ENCODE measurements at places on chromosomes 6 and 20.
A peak's percentile ranks its signal among the peaks of the same experiment; 100 is the strongest.

DNA sequence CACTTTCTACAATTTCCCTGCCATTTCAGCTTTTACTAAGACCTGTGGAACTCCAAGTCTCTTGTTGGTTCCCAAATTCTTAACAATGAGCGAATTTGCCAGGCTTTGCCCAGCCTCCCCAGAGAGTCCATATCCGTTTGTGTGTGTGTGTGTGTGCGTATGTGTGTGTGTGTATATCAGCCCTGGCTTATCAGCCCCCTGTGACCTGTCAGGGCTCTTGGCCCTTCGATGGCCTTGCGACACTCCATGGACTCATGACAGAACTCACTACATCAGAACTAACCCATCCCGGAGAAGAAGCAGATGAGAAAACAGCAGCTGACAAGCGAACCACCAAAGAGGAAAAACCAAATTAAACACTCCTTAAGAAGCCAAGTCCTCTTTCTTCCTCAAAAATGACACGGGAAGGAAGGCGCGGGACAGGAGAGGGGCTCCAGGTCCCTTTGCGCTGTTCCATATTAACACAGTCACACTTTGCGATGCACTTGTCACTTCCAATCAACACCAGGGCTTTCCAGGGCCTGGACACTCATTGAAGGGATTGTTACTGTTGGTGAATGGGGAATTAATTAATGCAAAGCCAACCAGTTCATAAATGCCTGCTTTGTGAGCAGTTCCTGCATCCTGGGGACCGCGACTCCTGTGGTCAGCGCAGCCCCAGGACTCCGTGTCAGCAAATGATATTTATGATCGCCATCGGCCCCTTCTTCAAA, 524.0 kb downstream of the CD83 start:
- no peak for DNase-seq

- no peak for DNase-seq
Observed at GRCh38 chr6:126026001-126026400, 39.7 kb downstream of the TRMT11 start.

DNA sequence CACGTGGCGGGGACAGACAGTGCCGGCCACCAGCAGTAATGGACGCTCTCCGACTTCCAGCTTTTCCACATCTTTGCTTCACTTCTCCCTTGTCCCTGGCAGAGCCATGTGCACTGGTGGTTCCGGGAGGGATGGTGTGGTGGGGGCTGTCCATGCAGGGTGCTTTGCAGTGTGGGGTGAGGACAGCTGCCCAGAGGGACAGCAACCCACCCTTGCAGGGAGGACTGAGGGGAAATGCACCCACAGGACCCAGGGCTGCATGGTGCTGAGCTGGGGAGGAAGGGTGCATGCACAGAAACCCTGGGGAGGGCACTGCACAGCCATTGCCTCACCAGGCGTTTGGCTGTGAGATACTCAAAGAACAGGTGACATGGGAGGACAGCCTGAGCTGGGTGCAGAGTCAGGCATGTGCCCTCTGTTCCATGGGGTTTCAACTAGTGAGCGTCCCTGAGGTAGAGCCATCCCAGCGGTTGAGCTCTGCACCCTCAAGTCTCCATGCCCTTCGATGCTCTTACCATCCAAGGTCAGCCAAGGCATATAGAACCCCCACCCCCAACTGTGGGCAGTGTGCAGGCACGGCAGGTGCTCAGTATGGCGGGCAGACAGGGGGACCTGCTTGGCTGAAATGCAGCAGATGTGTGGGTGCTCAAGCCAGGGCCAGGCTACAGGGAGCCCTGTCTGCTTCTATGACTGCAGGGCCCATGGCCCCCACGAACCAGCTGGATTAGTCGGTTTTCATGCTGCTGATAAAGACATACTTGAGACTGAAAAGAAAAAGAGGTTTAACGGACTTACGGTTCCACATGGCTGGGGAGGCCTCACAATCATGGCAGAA, 239.7 kb downstream of the TTLL2 start:
- no peak for DNase-seq

GRCh38 chr6:111154981-111155380, 67.7 kb downstream of the SLC16A10 start:
- no peak for DNase-seq

- DNase-seq = no peak
Observed at GRCh38 chr6:169846286-169847056, 95.0 kb downstream of the ERMARD start.

GRCh38 chr6:19869464-19869863, 32.3 kb downstream of the ID4 start:
- DNase-seq = no peak

GRCh38 chr20:46022411-46023147, 6.4 kb upstream of the SLC12A5 start:
- DNase-seq = no peak

DNA sequence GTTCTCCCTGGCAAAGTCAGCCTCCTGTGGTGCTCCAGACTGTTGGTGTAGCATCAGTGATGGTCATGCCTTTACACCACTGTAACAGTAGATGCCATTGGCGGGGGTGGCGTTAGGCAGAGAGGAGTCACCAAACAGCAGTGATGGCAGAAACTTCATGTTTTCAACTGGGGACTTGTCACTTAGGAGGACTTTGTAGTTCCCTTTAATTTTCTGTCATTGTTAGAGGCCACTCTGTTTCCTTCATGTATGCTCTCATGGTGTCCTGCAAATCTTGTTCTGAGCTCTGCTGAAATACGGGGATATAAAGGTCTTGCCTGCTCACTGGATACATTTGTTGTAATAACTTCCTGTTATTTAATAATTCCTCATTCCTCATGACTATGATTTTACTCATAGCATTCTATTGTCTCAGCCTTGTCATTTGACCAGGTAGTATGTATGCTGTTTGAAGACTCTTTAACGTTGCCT, 4.6 kb downstream of the MAP3K4 start:
- no peak for DNase-seq

DNA sequence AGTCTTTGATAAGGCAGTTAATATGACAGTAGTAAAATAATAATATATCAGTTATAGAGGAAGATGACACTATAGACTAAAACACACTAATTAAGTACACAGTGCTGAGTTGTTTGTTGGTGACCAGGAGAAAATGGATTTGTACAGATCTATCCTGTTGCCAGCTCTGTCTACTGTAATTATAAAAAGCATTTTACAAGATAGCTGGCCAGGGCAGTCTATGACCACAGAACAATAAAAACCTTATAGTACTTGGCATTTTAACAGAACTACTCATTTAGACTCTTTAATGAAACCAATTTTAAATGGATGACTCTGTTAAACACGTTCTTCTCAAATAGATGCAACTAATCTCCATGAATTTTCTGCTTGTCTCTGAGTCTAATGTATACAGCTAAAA, 367.5 kb downstream of the BTBD9 start:
- no peak for DNase-seq

DNA sequence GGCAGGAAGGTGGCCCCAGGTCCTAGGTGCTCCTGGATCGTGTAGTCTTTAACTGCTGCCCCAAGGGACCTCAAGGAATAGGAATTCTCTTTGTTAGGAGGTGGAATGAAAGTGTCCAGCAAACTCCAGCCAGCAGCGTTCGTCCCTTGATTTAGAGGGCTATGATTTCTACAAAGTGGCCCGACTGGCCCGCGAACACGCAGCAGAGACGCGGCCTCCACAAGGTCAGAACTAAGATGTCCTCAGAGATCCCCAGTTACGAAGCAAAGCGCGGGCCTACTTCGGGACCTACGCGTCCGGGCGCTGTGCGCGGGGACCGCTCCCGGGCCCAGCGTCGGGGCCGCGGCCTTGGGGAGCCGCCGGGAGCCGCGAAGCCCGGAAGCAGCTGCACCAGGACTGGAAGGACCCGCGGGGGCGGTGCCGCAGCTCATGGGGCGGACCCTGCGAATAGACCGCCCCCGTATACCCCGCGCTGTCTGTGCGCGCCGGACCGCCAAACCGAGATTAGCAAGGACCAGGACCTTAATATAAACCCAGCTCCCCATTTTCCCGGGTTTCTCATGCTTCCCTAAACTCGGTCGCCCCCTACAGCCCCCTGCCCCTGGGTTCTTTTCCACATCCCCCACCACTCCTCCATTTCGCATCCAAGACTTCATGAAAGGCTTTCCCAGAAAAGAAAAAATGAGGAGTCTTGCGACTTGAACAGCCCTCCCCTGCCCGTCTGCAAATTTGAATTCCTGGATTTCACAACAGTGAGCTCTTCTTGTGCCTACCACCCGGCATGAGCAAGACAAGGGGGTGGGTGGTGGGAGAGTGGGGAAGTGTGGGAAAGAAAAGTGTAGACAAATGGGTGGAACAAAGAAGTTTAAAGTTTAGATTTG, at the start of gene C6orf47:
Gene C6orf47 (minus strand): TSS at position 398 of the 881 bp plus-strand sequence. CDS start 831 bp downstream, outside the sequence.
- DNase-seq = peak; percentile 95

GRCh38 chr20:32301719-32302506, 24.5 kb downstream of the KIF3B start:
- DNase-seq = no peak

DNA sequence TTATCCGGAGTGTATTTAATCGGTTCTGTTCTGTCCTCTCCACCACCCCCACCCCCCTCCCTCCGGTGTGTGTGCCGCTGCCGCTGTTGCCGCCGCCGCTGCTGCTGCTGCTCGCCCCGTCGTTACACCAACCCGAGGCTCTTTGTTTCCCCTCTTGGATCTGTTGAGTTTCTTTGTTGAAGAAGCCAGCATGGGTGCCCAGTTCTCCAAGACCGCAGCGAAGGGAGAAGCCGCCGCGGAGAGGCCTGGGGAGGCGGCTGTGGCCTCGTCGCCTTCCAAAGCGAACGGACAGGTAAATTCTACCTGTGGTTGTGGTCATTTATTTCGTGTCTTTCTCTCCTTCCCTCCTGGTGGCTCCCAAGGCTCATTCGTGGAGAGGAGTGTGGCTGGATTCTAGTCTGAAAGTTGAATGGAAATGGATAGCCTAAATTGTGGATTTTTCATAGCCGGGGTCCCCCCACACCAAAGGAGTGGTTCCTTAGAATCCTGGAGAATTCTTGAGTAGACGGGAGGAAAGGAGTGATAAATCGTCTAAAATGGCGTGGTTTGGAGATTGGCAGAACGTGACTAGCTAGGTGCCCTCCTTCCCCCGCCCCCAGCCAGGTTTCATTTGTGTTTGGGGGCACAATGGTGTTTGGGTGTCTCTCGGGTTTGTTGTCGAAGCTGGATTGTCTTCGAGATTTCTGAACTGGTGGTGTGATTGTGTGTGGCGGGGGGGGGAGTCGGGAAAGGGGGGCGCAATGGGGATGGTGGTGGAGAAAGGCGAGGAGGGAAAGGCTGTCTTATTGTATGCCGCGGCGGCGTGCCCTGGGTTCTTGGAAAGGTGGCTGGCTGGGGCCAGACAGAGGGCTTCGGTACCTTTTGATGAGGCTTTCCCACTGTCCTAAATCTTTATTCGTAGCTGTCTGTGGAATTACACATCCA, 673 bp downstream of the MARCKS start:
- peak; percentile 66 for DNase-seq

DNA sequence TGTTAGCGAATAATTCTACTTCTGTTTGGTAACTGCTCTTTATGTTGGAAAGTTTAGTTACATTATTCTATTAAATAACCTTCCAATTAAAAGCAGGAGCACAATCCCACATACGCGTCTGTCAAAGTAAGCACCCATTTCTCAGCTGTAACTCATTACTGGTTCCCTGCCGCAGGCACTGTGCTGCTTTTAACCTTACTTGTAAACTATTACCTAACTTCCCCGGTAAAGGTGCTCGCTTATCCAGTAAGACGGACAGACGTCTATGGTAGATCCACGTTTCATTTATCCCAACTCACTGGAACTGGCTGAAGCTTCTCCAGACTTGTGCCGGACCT, 529 bp upstream of the ENPP4 start:
- DNase-seq = no peak

- no peak for DNase-seq
Observed at GRCh38 chr6:15269011-15269410, 23.1 kb downstream of the JARID2 start.

GRCh38 chr6:53540129-53540692, 4.7 kb downstream of the GCLC start:
- DNase-seq = no peak

- DNase-seq = no peak
Observed at GRCh38 chr6:369559-370431, 21.8 kb upstream of the IRF4 start.

GRCh38 chr6:134721060-134721405, 228.9 kb downstream of the ALDH8A1 start:
- DNase-seq = no peak

DNA sequence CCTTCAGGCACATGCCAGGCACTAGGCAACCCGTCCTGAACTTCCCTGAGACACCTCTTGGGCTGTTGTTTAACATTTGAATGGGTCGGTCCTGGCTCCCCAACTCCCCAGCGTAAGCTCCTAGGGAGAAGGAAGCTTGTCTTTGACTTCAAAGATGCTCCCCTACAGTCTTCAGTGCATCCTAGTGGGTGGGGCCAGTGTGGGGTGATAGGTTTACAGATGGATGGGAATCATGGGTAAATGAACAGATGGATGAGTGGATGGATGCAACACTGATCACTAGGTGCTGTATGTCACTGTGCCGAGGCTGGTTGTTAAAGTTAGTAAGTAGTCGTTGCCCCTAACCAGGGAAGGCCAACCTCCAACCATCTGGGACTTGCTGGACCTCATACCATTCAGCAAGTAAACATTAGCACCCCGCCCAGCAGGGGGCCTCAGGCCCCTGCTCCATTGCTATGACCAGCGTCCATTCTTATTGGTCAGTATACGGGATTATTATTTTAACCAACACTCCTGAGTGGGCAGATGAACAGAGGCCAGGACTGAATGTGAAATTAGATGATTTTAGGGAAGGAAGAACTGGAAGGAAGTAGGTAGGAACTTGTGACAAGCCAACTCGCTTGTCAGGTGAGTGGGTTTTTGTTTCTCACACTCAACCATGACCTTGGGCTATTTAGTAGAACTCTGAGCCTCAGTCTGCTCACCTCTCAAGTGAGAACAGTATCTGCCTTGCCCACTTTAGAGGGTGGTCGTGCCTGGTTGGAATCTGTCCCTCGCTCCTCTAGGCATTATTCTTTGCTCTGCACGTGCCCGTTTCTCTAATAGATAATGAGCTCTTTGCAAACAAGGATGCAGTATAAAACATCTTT, 82.9 kb upstream of the FOXP4 start:
- DNase-seq = peak; percentile 64

DNA sequence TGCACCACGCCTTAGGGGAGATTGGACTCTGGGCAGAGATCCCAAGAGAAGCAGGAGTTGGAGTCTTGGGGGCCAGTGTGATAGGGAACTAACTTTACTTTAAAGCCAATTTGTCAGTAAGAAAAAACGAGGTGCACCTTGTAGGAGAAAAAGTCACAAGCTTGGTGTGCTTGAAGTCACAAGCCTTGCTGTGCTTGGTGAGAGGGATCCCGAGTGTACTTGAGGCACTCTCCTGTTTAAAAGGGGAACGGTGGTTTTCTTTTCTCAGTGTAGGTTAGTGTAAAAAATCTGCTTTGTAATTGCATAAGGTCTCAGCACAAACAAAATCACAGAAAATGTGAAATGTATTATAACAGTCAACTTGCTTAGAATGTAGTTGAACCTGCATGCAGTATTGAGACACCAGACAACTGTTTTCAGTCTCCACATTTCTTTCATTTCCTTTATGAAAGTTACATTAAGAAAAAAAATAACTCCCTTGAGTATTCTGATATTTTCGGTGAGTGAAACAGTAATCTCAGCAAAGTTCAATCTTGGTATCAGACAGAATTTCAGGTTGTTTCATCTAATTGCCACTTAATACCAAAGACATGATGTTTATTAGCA, 111.1 kb upstream of the DUSP22 start:
- no peak for DNase-seq

Data from foreskin fibroblast (primary cell).